CD4-positive, alpha-beta T cell treated with Interleukin-2 at 100 ng/mL for 4 hours (primary cell): ENCODE measurements at places on chromosomes 4 and X.
A peak's percentile ranks its signal among the peaks of the same experiment; 100 is the strongest.

GRCh38 chr4:186012071-186012470, 56.9 kb upstream of the TLR3 start:
- no peak for DNase-seq

DNA sequence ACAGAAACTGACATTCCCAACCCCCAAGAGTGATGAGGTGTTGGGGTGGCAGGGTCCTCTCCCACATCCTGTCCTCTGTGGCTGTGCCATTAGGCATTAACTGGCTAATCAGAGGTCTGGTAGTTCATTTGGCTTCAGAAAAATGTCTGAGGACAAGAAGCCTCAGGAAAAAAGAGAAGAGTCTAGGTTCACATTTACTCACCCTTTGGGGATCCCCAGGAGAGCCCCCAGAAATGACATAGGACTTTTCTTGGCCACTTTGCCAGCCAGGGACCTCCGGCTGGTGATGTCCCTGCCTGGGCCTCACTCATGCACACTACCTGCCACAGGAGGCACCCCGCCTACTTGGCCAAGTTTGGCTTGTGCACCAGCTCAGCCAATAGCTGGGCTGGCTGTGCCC, 173.0 kb downstream of the RBM46 start:
- DNase-seq = no peak

- no peak for DNase-seq
Measured at GRCh38 chr4:2825740-2826139, 17.9 kb upstream of the ADD1 start.

DNA sequence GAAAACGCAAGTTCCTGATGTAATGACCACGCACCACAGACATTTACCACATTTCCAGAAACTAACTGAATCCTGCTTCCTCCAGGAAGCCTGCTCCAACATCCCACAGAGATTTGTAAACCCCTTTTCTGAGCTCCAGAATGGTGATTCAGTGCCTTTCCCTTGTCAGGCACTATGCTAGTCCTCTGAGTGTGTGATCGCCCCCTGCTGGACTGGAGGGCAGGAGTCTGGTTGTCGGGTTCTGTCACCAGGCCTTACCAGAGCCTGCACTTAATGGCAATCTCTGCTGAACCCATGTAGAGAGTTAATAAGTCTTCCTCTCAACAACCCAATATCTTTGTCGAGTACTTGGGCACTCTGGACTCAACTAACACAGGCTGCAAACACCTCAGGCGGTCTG, 14.5 kb upstream of the KDM5C start:
- DNase-seq = peak; percentile 9

DNA sequence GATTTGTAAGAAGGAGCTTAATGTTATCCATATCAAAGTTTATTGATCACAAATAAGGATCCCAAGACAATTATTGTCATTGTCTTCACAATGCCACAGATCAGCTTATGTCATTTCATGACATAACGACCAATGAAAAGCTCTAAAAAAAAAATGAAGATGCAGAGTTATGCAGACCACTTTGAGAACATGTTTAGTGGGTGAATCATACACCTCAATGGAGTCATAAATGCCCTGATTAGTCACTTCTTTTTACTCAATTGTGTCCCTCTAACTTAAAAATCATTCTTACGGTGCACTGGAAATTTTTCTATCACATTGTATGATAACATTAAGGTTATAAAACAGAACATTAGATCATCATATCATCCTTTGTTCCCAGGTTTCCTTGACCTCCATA, 87.6 kb upstream of the GABRG1 start:
- no peak for DNase-seq

DNA sequence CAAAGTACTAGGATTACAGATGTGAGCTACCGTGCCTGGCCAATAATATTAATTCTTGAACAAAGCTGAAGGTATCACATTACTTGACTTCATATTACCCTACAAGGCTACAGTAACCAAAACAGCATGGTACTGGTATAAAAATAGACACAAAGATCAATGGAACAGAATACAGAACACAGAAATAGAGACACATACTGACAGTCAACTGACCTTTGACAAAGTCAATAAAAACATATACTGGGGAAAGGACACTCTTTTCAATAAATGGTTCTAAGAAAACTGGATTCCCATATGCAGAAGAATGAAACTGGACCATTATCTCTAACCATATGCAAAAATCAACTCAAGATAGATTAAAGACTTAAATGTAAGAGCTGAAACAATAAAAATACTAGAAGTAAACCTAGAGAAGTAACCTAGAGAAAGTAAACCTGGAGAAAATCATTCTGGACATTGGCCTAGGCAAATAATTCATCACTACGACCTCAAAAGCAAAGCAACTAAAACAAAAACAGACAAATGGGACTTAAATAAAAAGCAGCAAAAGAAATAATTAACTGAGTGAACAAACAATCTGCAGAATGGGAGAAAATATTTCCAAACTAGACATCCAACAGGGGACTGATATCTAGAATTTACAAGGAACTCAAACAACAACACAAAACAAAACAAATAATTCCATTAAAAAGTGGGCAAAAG, 156.6 kb downstream of the FGF16 start:
- DNase-seq = no peak

DNA sequence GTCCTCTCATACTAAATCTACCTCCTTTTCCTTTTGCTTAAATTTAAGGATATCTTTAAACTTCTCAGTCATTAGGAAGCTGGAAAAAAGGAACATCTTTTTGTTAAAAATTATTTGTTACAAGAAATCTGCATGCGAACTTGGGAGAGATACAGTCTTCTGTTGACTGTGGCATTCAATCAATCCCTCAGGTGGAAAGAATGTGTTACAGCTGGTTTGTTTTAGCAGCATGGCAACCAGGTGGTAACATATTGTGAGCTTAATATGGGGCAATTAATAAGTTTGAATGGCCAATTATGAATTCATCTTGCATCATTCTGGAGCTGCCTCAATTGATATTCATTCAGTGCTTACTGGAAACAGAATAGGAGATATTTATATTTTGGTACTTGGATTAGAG, 135.0 kb downstream of the GC start:
- no peak for DNase-seq

- DNase-seq = no peak
Measured at GRCh38 chrX:14825851-14826250, 47.0 kb downstream of the FANCB start.

DNA sequence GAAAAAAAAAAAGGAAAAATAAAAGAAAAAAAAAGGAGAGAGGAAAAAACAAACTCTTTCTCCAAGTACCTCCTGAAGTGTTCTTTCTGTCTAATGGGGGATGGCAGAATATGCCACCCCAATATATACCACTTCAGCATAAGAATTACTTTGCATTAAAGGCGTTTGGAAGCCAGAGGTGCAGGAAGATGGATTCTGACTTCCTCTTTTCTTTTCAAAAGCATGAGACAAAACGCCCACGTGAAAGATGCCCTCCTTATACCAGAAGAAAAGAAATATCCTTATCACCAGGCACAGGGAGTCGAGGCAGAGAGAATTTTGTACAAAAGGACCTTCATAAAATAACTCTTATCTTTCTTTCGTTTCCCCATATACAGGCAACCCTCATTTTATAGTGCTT, 40.9 kb downstream of the COX18 start:
- DNase-seq = no peak

DNA sequence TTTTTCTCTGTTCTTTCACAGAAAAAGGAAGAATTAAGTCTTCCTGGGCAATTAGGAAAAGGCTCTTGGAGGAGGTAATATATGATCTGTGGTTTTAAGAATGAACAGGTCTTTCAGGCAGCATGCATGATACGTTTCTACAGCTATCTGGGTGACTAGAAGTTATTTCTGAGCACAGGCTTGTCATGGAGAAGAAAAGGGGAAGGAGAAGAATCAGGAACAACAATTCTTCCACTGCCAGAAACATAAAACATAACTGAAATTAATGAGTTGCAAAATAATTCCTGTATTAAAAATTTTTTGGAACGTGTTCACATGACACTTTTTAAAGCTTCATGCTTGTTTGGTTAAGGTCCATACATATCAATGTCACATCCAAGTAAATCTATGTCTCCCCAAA, 17.7 kb upstream of the STIM2 start:
- DNase-seq = no peak

DNA sequence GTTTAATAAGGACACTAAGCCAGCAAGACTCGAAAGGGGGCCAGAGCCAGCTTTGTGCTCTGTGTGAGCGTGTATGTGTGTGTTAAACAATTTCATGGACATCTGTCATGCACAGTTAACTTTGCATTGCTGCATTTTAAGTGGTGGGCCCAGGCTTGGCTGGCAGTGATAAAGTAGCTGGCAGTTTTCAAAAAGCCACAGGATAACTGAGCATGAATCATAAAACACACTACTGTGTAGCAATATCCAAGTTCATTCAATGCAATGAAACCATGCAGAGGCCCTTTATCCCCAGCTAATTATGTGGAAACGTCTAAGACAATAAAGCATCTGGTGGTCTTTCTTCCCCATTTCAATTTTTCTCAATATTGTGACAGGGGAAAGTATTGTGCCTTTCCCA, 132.9 kb downstream of the NKX6-1 start:
- no peak for DNase-seq

- DNase-seq = no peak
Measured at GRCh38 chr4:185721190-185722028, 90.6 kb downstream of the SORBS2 start.

- DNase-seq = no peak
Measured at GRCh38 chr4:189185810-189186432, 754.8 kb upstream of the FRG1 start.

DNA sequence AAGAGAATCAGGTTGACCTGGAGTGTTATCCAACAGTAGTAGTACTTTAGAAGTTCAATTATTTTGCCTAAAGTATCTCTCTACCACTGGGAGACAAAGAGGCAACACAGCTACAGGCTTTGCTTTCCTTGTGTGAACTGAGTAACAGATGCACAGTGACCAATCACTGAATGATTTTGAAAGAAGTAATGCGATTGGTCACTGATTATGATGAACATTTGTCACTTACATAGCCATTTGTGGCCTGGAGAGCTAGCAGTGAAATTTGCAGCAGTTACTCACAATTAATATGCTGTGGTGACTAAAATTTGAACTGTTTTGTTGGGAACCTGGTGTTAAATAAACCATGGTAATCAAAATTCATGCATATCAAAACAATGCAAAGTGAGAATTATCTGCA, 508.7 kb upstream of the DIPK2B start:
- DNase-seq = no peak

DNA sequence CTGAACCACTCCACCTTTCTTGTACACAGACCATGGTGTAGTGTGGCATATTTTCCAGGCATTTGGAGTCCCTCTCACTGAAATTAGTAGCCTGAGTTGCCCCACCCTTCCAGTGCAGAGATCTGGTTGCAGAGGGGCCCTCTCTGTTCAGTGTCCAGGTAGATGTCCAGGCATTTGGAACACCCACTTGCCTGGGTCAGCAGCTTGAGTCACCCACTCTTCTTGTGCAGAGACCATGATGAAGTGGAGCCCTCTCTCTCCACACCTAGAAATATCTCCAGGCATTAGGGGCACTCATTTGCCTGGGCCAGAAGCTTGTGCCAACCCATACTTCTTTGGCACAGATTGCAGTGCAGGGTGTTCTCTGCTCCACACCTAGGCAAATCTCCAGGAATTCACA, 2733.3 kb downstream of the PCDH7 start:
- DNase-seq = no peak

DNA sequence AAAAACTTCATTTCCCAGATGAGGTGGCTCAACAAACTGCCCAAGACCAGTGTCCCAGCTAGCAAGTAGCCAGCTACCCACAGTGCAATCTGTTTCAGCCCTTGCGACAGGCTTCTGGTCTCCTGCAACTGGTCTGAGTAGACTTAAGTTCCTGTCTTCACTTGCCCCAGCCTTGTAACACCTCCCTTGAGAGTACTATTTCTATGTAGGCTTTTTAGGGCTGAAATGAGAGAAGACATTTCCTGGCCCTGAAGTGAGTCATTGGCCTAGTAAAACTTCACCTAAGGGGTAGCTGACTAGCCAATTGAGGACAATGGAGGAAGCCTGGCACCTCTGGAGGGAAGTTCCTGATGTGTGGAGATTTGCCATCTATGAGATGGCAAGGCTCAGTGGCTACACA, 80.1 kb upstream of the STIM2 start:
- DNase-seq = no peak

- no peak for DNase-seq
Measured at GRCh38 chr4:142358656-142359055, 487.4 kb downstream of the INPP4B start.

DNA sequence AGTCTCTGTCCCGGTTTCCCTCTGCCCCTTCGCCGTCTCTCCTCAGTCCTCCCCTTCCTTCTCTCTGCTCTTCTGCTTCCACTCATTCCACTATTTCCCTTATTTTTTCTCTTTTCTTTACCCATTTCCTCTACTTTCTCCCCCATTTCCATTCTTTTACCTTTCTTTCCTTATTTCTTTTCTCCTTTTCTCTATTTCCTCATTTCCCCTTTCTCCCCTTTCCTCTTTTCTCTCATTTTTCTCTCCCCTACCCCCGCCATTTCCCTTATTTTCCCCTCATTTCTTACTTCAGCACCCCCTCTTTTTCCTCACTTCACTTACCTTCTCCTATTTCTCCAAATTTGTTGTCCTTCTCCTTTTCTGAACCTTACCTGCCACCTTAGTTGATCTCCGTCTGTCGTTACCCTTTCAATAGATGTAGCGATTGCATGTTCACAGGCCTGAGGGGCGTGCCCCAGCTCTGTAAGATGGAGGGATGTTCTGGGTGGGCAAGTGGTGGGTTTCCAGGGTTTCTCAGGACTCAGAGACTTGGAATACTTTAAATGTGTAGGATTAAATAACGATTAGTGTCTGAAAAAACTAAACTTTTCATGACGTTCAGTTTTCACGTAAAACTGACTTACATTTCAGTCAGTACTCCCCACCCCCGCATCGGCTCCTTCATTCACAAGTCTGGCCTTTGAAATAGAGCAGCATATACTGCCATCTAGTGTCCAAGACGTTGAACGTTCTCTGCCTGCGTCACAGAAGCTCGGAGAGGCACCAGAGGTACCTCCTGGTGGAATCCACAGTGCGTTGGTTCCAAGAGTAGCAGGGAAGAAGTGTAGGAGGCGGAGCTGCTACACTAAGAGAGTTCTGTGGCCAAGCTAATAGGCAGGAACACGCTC, 641 bp upstream of the NCBP2L start:
- peak; percentile 85 for DNase-seq

DNA sequence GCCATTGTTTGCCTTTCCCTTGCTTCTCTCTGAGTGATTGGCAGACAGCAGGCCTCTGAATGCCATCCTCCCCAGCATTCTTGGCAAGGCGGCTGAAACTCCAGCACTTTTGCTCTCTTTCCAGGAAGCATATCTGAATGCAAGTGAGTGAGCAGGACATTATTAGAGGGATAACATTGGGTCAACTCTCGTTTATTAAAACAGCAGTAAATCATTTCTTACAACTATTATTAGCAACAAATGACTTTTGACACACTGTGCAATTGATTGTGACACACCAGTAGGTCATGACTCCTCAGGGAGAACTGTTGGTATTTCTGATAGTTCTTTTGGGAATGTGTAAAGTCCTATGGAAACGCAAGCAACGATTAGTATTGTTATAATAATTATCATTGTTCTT, 103.8 kb downstream of the EFNB1 start:
- DNase-seq = no peak

DNA sequence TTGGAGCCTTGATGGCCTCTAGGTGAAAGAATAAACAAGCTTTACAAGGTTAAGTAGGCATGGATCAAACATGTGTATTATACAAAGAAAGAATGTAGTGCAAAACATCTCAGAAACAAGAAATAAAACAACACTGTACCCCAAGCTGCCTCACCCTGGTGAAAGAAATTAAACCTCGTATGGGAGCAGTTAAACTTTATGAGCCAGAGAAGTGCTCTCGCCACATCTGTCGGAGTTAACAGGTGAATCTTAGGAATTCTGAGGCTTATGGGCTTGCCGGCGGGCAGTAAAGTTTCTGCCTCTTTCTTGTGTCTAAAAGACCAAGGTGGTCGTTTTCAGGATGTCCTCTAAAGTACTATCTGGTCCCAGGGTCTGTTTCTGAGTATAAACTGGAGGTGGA, 34.0 kb upstream of the ARSH start:
- no peak for DNase-seq
